Endothelial cell (in vitro differentiated cells): ENCODE measurements at places on chromosomes 1 and 21. TPM values are rescaled to one million over a fixed set of nuclear protein-coding genes. Genes with fewer than 3 reads are reported as not detected.

- DNase-seq: no peak
- no peak overlapping the region for H3K4me3 ChIP-seq
- H3K27ac ChIP-seq: no peak overlapping the region
Measured at GRCh38 chr1:55943721-55944435, 635.5 kb downstream of the PLPP3 start.

The CRYAA gene
- total RNA-seq: not detected

The LRRC71 gene
- 0.95 TPM for total RNA-seq

DNA sequence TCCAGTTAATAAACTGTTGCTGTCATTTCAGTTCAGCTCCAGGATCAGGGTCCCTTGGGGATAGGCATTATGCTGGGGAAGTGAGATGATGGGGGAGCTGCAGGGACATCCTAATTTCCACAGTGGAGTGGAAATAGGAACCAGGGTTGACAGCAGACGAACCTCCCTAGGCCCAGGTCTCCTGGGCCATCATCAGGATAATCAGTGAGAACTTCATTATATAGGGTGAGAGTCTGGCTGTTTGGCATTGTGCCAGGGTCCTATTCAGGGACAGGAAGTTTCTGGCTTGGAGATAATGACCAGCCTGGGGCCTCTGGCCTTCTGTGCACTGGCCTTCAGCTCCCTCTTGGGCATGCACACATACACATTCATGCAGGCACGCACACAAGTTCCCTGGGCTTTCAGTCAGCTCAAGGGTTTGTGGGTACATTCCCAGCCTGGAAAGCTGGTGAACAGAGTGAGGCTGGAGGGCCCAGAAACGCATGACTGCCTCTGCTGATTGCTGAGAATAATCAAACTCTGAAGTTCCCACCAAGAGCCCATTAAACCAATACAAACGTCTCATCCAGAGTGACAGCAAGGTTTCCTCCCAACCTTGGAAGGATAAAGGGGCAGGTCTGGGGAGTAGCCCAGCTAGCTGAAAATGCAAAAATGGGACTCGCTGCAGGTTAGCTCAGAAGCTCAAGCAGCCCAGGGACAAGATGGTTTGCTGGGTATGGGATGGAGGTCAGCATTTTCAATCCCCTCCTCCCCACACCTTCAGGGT, 13.9 kb upstream of the LRIG2 start:
- H3K4me3 ChIP-seq: no peak overlapping the region
- peak; percentile 32 for DNase-seq
- peaks cover 27% of the 10 kb centered on the region for H3K4me1 ChIP-seq
- H3K27me3 ChIP-seq: peaks cover 3% of the 10 kb centered on the region

- peaks cover 4% of the 10 kb centered on the region for H3K27me3 ChIP-seq
- DNase-seq: no peak
- H3K4me1 ChIP-seq: no peaks in the 10 kb centered on the region
- peaks cover 5% of the 10 kb centered on the region for H3K36me3 ChIP-seq
- H3K27ac ChIP-seq: no peak overlapping the region
Measured at GRCh38 chr1:64388336-64388735, 81.6 kb upstream of the CACHD1 start.

DNA sequence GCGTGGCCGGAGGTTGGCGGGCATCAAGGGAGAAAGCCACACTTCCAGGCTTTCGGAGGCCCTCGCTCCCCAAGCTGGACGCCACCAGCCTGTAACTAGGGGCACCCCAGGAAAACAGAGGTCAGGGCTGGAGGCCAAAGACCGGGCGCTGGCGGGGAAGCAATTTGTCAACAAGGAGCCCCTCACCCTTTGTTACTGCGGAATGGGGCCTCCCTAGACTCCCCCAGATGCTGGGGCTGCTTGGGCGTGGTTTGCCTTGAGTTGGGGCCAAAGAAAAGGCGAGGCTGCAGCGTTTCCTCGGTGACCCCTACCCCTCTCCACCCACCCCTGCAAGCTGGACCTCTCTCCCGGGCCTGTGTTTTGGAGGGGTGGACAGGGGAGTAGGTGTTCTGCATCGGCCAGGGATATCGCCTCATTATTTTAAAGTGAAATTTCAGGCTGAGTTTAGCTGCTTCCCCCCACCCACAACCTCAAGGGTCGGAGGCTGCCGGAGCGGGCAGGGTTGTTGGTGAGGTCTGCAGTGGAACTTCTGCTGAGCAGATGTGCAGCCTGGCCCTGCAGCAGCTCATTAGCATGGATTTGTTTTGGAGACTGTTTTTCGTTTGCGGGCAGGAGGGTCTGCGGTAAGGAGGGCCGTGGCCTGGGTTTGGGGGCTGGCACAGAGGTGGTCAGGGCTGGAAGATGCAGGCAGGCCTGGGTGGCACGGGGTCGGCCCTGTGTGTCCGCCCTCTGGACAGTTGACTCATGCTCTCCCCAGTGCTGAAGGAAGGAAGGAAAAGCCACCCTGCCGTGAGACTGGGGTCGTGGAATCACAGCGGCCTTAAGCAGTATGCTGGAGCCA, 1.5 kb downstream of the NBL1 start:
- H3K4me3 ChIP-seq: peak overlapping the region; percentile 51
- DNase-seq: no peak
- peaks cover 11% of the 10 kb centered on the region for H3K27me3 ChIP-seq
- H3K36me3 ChIP-seq: no peaks in the 10 kb centered on the region
- H3K4me1 ChIP-seq: peaks cover 14% of the 10 kb centered on the region

DNA sequence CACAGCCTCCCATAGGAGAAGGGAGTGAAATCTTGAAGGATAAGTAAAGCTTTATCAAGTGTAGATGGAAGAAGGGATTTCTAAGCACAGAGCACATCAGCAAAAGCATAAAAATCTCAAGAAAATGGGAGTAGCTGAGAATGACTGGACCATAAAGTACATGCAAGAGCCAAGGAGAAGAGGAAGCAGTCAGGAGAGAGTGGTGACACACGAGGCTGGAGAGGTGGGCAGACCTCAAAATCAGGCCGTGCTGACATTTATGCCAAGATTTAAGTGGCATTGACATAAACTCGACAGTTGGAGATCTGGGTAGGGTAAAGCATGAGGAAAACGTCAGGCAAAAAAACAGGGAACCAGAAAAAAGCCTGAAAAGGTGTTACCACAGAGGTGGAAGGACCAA, 62.3 kb downstream of the GFI1 start:
- H3K27ac ChIP-seq: no peak overlapping the region
- no peak for DNase-seq
- H3K4me3 ChIP-seq: no peak overlapping the region
- peaks cover 3% of the 10 kb centered on the region for H3K36me3 ChIP-seq
- peaks cover 6% of the 10 kb centered on the region for H3K4me1 ChIP-seq

The SLC1A7 gene
- total RNA-seq: not detected

The OR6K2 gene
- total RNA-seq: not detected

DNA sequence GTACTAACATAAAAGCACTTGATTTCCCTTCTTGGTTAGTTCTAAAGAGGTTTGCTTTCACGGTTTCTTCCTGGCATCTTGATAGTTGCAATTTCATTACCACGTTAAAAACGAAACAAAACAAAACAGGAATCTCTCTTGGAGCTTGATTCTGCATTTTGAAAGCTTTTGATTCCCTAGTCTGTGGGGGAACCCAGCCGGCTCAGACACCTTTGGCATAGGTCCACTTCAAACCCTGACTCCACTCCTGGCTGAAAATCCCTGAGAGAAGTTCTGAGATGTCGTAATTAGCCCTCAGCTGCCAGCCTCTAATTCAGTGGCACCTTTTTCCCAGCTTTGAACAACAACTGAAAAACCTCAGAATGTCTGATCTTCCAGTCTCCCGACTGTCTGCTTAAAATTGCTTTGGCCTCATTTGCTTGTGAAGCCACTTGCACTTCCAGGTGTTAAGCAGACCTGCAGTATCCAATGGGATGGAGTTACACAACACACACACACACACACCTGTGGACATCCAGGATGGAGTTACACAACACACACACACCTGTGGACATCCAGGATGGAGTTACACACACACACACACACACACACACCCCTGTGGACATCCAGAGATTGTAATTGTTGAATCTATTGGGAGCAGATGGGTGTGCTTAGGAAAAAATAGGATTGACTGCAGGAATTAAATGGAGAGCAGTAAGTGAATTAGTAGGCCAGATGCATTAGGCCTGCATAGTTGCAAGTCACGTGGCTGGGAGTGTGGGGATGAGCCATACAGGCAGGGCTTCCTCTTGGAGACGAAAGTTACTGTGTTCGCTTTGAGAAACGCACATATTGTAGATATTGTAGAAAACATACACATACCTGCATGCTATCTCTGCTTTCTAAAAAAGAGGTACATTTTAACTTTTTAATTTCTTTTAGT, 285.6 kb upstream of the FMN2 start:
- H3K36me3 ChIP-seq: peaks cover 12% of the 10 kb centered on the region
- peak overlapping the region; percentile 42 for H3K27ac ChIP-seq
- no peak overlapping the region for H3K4me3 ChIP-seq
- H3K27me3 ChIP-seq: peaks cover 3% of the 10 kb centered on the region
- H3K4me1 ChIP-seq: peaks cover 37% of the 10 kb centered on the region
- DNase-seq: no peak

The SUMO3 gene
- 69.0 TPM for total RNA-seq

- H3K27ac ChIP-seq: no peak overlapping the region
- no peaks in the 10 kb centered on the region for H3K36me3 ChIP-seq
- no peak for DNase-seq
- peaks cover 19% of the 10 kb centered on the region for H3K4me1 ChIP-seq
Measured at GRCh38 chr1:8674481-8674880, 143.0 kb downstream of the RERE start.

GRCh38 chr1:197911857-197912696, 5.1 kb upstream of the LHX9 start:
- peak overlapping the region; percentile 35 for H3K4me3 ChIP-seq
- peaks cover 5% of the 10 kb centered on the region for H3K36me3 ChIP-seq
- H3K4me1 ChIP-seq: peaks cover 63% of the 10 kb centered on the region

DNA sequence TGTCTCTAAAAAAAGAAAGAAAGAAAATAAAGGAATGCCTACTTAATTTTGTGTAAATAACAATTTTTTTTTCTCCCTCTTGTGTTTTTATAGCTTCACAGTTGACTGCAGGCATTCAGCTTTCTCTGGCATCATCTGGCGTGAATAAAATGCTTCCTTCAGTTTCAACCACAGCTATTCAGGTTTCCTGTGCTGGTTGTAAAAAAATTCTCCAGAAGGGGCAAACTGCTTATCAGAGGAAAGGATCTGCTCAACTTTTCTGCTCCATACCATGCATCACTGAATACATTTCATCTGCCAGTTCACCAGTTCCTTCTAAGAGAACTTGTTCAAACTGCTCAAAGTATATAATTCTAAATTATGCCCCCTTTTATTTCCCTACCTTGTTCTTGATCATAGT, 18.0 kb downstream of the ZMYM1 start:
- no peak for DNase-seq
- H3K27ac ChIP-seq: peak overlapping the region; percentile 2
- H3K4me1 ChIP-seq: no peaks in the 10 kb centered on the region
- H3K36me3 ChIP-seq: peaks cover 9% of the 10 kb centered on the region

The ACAP3 gene
- total RNA-seq: 54.0 TPM

DNA sequence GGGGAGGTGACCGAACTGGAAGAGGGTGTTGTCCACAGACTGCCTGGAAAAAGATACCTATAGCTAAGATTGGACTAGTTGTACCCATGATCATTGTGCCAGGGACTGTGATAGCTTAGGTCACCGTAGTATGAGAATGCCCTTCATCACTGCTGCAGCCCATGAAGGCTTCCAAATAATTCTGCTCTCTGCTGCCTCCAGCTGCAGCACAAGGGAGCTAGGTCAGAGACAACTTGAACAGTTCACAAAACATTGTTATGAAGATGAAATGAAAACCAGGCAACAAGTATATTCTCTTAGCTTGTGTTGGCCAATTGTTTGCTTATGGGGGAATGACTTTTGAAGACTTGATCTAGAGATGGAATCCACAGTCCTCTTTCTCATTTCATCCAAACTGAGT, 246.7 kb downstream of the MRPL39 start:
- peaks cover 2% of the 10 kb centered on the region for H3K27me3 ChIP-seq
- H3K4me1 ChIP-seq: no peaks in the 10 kb centered on the region
- DNase-seq: no peak
- no peak overlapping the region for H3K27ac ChIP-seq
- no peak overlapping the region for H3K4me3 ChIP-seq

The FCN3 gene
- 132 TPM for total RNA-seq

The ETV3L gene
- total RNA-seq: not detected

- no peak overlapping the region for H3K27ac ChIP-seq
- peak overlapping the region; percentile 74 for H3K4me3 ChIP-seq
- H3K27me3 ChIP-seq: peaks cover 16% of the 10 kb centered on the region
- DNase-seq: peak; percentile 49
Measured at GRCh38 chr1:30684881-30685795, 38.2 kb downstream of the MATN1 start.

The RGS13 gene
- not detected for total RNA-seq

The MYOM3 gene
- 0.59 TPM for total RNA-seq

The SH2D5 gene
- total RNA-seq: 0.26 TPM

GRCh38 chr1:21946836-21947587, 9.9 kb upstream of the HSPG2 start:
- H3K4me3 ChIP-seq: no peak overlapping the region
- H3K27me3 ChIP-seq: peaks cover 3% of the 10 kb centered on the region
- peaks cover 35% of the 10 kb centered on the region for H3K4me1 ChIP-seq
- H3K36me3 ChIP-seq: no peaks in the 10 kb centered on the region
- peak overlapping the region; percentile 84 for H3K27ac ChIP-seq

The ARTN gene
- 0.67 TPM for total RNA-seq

GRCh38 chr21:42818328-42818749, 61.0 kb downstream of the WDR4 start:
- no peak overlapping the region for H3K4me3 ChIP-seq
- peaks cover under 1% of the 10 kb centered on the region for H3K4me1 ChIP-seq
- H3K27ac ChIP-seq: no peak overlapping the region
- H3K36me3 ChIP-seq: peaks cover 4% of the 10 kb centered on the region
- H3K27me3 ChIP-seq: peaks cover 4% of the 10 kb centered on the region
- DNase-seq: peak; percentile 61

GRCh38 chr1:150890033-150890416, 3.1 kb downstream of the CTXND2 start:
- H3K4me3 ChIP-seq: no peak overlapping the region
- H3K4me1 ChIP-seq: no peaks in the 10 kb centered on the region
- H3K36me3 ChIP-seq: no peaks in the 10 kb centered on the region
- no peak for DNase-seq

DNA sequence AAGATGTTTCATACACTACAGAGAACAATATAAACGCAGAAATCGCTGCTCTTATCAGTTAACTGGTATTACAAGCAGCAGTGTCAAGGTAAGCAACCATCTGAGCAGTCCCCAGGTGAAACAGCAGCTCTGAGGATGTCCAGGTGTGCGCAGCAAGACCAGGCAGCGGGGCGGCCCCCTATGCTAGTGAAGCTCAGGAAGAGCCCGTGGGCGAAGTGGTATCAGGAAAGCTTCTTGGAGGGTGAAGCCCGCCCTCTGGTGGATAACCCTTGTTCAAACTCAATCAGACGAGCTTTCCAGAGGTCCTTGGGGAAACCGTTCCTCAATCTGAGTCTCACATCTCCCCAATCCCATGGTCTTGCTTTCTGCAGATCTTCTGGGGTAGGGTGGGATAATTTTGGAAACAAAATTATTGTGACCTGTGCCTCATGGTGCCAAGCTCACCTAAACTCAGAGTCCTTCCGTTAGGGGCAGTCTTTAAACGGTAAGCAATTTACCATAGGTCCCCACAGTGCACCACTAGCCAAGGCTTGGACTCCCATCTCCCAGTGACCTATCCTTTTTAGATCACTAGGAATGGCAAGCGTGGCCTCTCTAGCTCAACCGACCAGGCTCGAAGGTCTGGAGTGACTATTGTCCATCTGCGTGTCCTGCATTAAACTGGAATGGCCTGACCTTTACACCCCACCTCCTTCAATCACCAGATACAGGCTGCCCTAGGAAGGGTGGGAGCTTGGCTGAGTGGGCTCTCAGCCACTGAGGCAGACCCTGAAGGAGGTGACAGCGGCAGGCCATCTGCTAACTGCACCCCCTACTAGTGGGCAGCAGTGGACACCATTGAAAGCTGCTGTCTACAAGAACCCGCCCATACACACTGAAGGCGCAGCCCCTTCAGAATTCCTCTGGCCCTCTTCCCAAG, 13.6 kb upstream of the FAM110D start:
- DNase-seq: peak; percentile 81
- H3K4me1 ChIP-seq: no peaks in the 10 kb centered on the region
- no peak overlapping the region for H3K4me3 ChIP-seq
